NCI-H2029 treated with DMSO at 0.1 percent for 48 hours (cell line): ENCODE measurements at places on chromosomes 5 and 9.

- DNase-seq, result no peak
These were observed 8.1 kb upstream of the ARSB start for GRCh38 chr5:78993165-78993564.

DNA sequence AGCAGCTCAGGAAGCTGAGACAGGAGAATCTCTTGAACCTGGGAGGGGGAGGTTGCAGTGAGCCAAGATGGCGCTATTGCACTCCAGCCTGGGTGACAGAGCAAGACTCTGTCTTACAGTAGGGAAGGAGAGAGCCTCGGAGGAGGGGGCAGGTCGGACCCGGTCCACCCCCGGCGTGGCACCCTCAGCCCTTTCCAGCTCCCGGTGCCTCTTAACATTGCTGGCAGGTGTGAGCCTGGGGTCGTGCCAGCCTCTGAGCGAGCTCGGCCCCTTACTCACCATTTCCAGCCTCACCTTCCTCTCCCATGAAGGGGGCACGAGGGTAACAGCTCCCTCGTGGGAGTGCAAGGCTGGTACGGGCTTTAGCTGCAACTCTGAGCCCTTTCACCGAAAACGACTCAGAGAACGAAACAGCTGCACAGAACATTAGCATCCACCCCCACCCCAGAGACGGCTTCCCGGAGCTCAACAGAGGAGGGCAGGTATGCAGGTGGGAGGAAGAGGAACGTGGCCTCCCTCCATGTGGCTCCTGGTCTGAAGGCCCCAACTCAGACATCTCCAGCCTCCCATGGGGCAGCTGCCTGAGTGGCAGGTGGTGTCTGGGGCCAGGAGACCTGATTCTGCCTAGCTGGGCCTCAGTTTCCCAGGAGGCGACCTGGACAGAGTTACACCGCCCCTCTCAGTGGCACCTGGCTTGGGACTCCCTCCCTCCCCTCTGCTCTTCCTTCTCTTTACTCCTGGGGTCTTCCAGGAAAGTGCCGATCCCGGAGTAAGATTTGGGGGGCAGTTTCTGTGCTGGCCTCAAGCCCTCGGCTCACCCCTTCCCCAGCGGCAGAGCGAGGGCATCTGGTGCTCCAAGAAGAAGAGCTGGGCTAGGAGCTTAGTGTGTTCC is 28.5 kb upstream of the ABO start:
- DNase-seq, result no peak

GRCh38 chr5:139635606-139636206 is 12.4 kb upstream of the CXXC5 start:
- peak; percentile 91 for DNase-seq

GRCh38 chr5:135377751-135378680 is 21.0 kb downstream of the MACROH2A1 start:
- DNase-seq, result no peak

GRCh38 chr5:37668524-37669047 is 171.3 kb downstream of the GDNF start:
- DNase-seq, result peak; percentile 74

DNA sequence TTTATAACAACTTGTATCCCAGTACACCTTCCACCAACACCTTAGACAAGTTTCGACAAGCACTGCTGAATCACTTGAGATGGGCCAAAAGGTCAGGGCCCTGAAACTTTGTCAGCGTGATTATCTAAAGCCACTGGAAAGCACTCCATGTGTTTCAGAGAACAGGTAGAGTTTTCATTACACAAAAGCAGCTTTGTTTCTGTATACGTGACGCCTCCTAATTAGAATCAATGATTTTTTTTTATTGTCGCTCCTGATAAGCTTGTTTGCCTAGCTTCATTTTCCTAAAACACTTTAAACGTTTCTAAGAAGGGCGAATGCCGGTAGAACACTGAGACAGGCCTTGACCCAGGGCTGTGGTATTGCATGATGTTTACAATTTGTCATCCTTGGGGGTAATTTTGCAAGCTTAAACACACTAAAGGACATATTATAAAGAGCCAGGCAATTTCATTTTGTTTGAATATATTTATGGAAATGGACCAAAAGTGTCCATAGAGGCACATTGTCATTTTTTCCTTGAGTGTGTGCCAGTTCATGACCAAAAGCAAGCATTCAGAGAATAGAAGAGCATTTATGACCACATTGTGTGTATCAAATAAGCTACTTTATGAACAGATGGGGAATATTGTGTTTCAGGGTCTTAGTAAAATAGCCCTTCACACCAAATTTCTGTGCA is 193.6 kb downstream of the GLIS3 start:
- no peak for DNase-seq

- DNase-seq, result no peak
These were observed 224.7 kb upstream of the DAP start for GRCh38 chr5:10985721-10986110.

DNA sequence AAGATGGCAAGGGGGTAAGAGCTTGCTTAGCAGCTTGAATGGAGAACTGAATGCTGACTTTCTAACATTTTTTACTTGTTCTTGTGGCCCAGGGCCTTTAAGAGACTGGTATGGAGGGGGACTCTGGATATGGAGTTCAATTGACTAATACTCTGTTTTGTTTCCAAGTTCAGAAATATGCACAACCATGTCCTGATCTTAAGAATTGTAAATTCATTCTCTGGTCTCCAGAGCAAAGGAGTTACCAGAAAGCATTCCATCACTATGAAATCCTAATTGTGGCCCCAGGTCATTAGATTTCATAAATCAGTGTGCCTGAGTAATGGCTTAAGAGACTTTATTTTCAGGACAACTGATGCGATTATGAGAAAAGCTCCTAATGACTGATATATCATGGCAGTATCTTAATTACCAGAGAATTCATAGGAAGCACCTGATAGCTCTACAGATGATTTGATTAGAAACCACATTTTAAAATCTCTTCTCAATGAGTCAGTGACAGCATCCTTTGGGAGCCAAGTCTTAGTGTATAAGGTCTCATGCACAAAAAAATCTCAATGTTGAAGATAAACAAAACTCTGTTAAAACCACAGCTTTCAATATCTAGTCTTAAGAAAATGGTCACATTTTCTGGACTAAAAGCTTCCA is 613.6 kb upstream of the KLF4 start:
- no peak for DNase-seq

- DNase-seq, result no peak
These were observed 30.8 kb downstream of the SMIM3 start for GRCh38 chr5:150809363-150809762.

- DNase-seq, result no peak
These were observed 197.4 kb upstream of the ELL2 start for GRCh38 chr5:96159043-96159442.

DNA sequence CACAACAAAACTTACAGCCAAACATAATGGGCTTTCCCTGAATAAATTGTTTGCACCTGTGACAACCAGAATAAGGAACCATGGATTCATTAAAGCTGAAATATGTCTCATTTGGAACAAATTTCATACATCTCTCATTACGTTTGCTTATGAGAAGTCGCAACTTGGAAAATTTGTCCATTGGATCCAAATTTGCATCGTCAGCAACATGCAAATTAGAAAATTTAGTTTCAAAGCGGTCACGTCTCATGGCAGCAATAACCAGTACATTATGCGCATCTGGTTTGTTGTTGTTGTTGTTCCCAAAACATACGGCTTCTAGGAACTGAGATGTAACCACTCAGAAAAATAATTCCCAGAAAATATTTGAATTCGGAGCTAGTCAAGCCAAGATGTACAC is 1311.5 kb upstream of the CDH6 start:
- no peak for DNase-seq

DNA sequence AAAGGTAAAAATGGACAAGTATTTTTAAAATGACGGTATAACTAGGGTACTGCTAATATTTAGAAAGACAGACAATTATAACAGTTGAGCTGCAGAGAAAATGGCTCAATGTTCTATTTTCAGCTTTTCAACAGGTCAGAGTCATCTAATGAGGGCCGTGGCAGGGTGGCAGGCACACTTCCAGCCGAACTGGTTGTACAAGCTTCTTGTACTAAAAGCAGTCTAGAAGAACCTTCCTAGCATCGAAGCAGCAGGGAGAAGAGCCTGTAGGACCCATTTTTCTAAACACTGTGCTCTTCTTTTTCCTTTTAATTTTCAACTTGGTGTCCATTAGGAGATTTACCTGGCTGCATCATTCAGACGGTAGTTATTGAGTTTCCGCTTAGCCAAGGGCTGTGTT is 85.6 kb downstream of the SLC28A3 start:
- DNase-seq, result no peak

- no peak for DNase-seq
These were observed 1.0 kb downstream of the CLIC3 start for GRCh38 chr9:136995362-136995761.

DNA sequence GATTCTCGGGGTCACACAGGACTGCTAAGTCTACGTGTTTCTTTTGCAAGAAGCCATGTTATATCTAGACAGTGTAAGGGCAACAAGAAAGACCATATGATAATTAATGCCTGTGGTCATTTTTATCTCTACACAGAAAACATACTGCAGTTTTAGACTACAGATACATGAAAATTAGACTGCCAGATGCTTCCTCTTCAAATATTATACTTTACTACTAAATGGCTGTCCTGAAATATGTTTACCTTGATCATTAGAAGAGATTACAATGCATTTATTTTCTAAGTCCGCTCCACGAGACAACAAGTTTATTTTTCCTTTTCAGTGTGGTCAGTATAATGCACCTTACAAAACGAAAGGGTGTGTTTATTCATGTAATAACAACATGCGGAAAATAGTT is 147.6 kb downstream of the KIAA0825 start:
- DNase-seq, result no peak

DNA sequence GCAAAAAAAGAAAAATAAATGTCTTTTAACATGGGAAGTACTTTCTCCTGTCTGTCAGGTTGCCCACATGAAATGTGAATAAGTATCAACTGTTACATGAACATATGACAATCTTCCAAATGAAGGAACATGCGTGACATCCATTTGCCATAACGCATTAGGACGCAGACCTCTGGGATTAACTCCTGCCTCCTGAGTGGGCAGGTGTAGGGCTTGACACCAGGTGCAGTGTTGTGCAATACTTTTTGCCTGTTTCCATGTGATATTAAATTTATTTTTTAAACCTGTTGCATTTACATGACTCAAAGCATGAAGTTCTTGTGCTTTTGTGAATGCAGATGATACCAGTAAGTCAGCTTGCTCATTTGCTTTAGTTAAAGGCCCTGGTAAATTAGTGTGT is 8.7 kb upstream of the TMEM141 start:
- DNase-seq, result no peak

GRCh38 chr5:149053072-149053695 is 9.7 kb downstream of the SH3TC2 start:
- no peak for DNase-seq

GRCh38 chr5:35717718-35718117 is 100.1 kb downstream of the SPEF2 start:
- DNase-seq, result no peak

DNA sequence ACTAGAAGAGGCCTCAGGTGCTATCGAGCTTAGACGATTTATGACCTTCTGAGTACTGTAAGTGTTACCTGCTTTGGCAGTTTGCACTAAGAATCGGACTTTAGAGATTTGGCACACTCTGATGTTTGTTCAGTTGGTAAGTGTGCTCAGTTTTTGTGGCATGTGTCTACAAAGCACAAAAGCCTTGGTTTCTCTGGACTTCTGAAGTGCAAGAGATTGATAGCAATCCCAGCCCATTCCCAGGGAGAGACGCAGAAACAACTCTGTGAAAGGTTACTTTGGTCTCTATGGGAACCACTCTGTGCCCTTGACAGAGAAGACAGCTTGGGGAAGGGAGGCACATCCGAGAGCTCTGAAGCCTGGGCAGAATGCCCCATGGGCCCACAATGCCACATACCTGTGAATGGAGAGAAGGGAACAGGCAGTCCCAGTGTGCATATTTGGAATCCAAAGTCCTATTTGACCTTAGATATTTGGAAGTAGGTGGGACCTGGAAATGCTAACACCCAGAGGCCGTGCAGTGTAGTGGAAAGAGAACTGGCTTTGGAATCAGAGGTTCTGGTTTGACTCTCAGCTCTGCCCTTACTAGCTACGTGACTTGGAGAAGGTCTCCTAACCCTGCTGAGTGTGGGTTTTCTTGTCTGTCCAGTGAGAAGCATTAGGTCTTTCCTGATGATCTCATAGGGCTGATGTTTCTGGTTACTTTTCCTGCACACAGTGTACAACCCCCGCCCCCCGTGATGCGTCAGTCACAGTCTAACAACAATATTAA is 194.3 kb upstream of the VLDLR start:
- peak; percentile 81 for DNase-seq

DNA sequence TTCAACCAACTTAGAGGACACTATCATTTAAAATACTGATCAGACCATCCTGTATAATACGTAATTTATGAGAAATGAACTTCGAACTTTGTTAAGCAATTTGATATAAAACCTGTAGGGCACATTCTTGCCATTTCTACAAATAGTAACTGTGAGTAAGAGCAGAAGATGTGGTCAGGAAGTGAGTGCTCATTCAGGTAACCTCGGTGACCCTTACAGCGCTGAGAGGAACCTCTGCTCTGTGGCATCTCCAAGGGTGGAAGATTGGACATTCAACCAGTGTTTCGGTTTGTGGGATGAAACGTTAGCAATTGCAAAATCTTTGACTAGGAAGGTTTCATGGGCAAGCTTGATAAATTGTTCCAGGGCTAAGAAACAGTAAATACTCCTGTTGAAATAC is 194.8 kb upstream of the IRX2 start:
- no peak for DNase-seq

- no peak for DNase-seq
These were observed 418.3 kb upstream of the IRX1 start for GRCh38 chr5:3177338-3177737.

GRCh38 chr9:131101207-131101964 is 5.1 kb downstream of the AIF1L start:
- DNase-seq, result no peak

GRCh38 chr5:73031839-73032238 is 76.0 kb downstream of the FCHO2 start:
- DNase-seq, result no peak

DNA sequence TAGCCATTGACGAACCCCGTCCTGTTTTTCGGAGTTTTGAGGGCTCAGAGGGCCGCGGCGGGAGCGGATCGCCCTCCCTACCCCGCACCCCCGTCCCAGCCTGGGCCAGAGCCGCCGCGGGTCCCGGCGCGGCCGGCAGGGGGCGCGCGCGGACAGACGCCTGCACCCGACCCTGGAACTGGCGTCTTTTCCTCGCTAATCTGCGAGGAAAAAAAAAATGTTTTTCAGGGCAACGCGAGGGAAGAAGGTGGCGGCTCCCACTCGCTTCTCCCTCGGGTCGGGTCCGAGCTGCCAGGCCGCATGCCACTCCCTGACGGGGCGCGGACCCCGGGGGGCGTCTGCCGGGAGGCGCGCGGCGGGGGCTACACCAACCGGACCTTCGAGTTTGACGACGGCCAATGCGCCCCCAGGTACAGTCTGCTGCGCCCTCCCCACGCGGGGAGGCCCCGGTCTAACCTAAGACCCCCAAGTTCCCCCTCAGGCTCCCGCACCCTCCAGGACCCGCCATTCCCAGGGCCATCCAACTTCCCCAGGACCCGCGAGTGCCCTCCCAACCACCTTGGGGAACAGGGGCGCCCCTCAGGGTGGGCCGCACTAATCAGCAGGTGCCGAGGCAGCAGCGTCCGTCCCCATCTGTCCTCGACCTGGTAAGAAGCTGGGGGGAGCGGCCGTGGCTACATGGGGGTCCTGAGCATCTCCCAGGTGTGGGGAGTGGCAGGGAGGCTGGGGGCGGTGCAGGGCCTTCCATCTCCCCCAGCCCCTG is at the start of gene KCNT1:
KCNT1 (plus strand) TSS at position 227 of the 763 bp plus-strand sequence; CDS start at position 301, 74 bp downstream.
- no peak for DNase-seq

- DNase-seq, result no peak
These were observed 65.8 kb downstream of the DOCK2 start for GRCh38 chr5:169702693-169703481.
